ENCODE measurements at places on chromosomes 5 and 9. TPM values are rescaled to one million over a fixed set of nuclear protein-coding genes. Genes with fewer than 3 reads are reported as not detected.

Gene UNC13B
- 15.3 TPM for total RNA-seq

Gene CCL27
- total RNA-seq, result not detected

Gene SPDL1
- 49.8 TPM for total RNA-seq

Gene OTULINL
- total RNA-seq, result 0.78 TPM

Gene CCDC171
- total RNA-seq, result 0.49 TPM

Gene GPR150
- total RNA-seq, result 0.47 TPM

Gene OR13J1
- not detected for total RNA-seq

Gene HTR4
- not detected for total RNA-seq

Gene PTGDS
- total RNA-seq, result not detected

Gene IL4
- total RNA-seq, result not detected

Gene IL9
- not detected for total RNA-seq

Gene MEGF10
- total RNA-seq, result 0.08 TPM

Gene EGFL7
- 18.8 TPM for total RNA-seq

Gene ARL14EPL
- not detected for total RNA-seq
